ENCODE measurements at places on chromosomes 4 and X.

- DNase-seq: peak; percentile 65
Observed at GRCh38 chr4:80989921-80990544, 40.5 kb upstream of the BMP3 start.

DNA sequence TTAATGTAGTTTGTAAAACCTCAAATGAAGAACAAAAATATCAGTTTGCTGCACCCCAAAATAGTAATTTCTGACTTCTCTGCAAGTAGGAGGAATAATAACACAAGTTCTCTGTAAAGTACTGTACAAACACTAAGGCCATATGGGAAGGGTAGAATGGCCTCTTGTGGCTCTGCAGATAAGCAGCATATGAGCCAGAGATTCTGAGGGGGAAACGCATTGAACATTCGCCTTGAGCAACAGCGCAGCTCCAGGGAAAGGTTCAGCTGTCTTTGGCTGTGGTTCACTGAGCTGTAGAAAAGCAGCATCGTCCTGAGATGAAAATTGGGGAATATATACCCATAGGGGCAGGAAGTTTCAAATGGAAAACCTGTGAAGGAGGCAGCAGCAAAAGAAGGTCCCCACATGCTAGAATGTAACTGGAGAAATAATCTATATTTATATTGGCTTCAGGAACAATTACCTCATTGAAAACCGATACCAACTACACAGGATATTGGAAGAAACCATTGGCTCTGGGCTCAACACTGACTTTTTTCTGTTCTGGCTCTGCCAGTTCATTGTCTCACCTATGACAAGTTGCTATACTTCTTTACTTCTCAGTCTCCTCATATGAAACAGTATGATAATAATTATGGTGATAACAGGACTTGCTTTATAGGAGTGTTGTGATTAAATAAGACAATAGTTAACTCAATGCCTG is 357.6 kb upstream of the CPEB2 start:
- no peak for DNase-seq

- no peak for DNase-seq
Observed at GRCh38 chrX:39667191-39667590, 430.6 kb downstream of the BCOR start.

- no peak for DNase-seq
Observed at GRCh38 chr4:24033626-24034025, 143.8 kb upstream of the PPARGC1A start.

DNA sequence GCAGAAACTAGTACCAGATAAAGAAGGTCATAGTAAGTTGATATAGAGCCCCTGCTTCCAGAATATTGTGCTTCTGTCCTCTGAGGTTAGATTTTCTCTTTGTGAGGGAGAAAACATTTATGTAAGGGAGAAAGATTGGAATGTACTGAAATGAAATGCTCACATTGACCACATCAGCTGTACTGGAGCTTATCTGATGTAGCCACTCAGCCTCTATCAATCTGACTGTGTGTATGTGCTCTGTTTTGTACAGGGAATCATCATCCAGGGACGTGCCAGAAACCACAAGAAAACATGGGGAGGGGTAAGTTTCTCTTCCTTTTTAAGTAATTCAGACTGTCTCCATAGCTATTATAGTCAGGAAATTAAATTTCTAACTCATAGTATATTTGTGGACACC is 56.8 kb downstream of the PRRG1 start:
- DNase-seq: peak; percentile 14

GRCh38 chrX:49291615-49292337 is 11.7 kb upstream of the GAGE10 start:
- peak; percentile 58 for DNase-seq

DNA sequence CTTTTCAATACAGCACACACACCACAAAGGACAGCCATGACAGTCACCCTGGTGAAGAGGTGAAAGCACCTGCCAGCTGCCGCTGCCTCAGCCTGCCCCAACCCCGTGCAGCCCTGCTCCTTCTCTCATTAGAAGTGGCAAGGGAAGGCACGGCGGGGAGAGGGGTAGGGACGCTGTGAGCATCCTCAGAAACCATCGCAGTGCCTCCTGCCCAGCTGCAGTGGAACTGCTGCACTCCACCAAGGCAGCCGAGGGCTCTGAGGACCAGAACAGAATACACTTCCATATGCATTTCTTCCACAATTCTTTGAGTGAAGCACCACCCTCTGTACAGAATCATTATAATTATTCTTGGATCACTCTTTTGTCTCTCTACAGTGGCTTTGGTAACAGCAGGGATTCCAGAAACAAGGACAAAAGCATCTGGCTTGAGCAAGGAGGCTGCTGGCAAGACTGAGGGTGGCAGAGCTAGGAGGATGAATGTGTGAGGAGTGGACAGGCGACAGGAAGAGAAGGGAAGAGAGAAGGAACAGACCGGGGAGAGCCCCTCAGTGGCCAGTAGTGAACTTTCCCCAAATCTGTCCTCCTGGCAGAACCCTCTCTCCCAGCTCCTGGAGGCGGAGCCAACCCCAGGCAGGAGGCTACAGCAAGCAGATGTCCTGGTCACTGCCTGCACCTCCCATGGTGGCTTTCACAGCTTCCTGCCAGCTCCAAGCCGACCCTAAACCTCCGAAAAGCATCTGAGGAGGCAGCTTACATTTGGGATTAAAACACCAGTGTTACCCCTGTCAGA is 73.2 kb downstream of the MTNR1A start:
- DNase-seq: no peak

DNA sequence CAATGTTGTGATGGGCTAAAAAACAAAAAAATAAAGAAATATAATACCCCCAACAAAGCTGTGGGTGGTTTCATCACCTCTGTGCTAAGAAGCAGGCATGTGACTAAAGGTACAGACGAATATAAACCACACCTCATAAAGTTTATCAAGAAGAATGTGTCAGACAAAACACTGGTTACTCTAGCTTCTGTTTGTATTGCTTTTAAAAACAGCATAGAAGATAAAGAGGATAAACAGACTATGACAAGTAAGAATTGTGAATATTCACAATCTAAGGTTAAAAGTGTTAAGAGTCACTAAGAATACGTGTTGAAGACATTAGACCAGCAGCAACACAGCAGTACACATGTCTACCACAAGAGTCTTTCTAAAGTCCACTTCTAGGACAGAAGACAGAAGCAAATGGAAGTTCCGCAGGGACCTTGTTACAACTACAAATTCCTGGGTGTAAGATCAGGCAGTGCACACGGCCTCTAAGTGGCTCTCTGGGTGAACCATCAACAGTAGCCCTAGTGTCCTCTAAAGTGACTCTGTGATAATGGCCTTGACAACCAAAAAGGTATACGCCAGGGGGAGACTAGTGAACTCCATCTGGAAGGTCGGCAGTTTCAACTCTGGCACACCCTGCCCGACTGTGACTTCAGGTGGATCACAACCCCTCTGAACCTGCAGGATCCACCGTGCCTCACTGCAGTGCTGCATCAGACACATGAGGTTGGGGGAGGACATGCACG is 8.3 kb upstream of the FGFBP2 start:
- no peak for DNase-seq

DNA sequence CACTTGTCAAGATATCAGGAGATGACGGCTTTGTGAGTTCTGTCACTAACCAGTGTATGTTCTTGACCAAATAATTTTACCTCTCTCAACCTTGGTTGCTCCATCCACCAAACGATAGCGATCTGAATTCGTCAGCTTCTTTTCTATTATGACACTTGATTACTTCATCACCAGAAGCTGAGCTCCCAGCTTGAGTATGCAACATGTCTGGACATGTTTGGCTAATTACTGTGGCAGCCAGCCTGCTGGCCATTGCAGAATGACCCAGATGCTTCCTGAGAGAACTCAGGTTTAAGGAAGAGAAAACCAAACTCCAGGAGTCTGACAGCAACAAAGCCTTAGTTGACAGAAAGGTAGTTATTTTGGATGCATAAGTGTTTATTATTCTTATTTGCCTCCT is 46.4 kb upstream of the PARM1 start:
- DNase-seq: peak; percentile 28

DNA sequence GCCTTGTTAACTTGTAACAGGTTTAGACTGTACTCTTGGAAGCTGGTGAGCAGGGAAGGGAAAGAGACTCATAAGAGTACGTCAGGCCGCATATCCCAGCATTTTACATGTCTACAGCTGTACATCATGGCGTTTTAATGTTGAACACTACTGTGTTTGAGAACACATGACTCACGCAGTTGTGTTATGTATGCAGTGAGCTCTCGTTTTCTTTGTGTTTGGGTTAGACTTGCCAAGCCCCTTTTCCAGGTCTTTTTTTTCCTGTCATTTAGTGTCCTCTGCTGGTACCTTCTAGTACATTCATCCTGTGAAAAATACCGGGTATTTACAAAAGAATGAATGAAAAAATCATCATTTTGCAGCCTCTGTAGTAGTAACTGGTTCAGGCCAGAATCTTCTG is 35.3 kb downstream of the SMS start:
- peak; percentile 52 for DNase-seq

DNA sequence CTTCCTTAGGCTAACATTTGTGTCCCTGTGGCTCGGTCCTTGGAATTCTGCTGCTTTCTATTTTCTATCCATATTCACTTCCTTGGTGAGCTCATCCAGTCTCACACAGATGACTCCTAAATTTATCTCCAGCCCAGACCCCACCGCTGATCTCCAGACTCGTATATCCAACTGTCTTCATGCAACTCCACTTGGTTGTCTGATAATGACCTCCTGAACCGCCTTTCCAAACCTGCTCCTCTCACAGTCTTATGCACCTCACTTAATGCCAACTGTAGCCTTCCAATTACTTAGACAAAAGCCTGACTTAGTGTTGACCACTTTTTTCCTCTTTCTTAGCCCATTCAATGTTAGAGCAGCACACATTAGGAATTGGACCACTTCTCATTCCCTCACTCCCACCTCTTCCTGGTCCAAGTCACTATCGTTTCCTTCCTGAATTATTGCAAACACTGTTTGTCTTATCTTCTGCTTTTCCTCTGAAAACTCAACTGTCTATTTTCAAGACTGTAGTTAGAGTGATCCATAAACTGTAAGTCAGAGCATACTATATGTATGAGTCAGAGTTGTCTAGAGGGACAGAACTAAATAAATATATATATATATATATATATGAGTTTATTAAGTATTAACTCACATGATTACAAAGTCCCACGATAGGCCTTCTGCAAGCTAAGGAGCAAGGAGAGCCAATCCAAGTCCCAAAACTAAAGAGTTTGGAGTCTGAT is 292.5 kb downstream of the UNC5C start:
- no peak for DNase-seq

DNA sequence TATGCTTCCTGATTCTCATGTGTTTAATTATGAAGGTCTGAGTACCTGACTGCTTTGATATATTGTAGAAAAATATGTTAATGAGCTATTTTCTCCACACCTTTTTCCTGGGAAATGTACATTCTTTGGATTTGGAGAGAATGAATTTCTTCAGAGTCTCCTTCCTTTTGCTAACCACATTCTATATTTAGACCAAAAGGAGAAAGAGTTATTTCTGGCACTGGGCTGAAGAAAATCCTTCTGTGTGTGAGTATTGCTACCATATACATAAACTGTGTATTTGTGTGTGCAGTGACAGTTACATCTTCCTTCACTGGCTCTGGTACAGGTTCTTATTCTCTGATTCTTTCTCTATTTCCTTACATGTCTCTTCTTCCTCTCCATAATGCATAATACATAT is 44.5 kb upstream of the PGRMC2 start:
- peak; percentile 16 for DNase-seq

DNA sequence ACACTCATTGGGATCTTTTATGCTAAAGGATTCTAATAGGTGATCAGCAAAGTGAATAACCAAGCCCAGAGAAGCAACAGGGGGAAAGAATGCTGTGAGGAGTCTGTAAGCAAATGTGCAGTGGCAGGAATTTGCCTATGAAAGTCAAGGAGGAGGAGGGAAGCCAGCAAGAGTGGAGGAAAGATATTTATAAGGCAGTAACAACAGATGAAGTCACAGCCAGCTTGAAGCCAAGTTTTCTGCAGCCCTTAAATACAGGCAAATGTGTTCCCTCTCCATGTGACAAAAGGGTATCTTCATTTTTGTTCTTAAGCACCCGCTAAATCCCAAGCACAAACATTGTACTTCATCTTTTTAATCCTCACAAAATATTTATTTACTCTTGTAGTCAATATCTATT is 275.0 kb upstream of the CLNK start:
- no peak for DNase-seq

- DNase-seq: no peak
Observed at GRCh38 chrX:132742246-132742645, 216.2 kb downstream of the HS6ST2 start.

- DNase-seq: no peak
Observed at GRCh38 chr4:100261346-100261745, 71.1 kb upstream of the DDIT4L start.

DNA sequence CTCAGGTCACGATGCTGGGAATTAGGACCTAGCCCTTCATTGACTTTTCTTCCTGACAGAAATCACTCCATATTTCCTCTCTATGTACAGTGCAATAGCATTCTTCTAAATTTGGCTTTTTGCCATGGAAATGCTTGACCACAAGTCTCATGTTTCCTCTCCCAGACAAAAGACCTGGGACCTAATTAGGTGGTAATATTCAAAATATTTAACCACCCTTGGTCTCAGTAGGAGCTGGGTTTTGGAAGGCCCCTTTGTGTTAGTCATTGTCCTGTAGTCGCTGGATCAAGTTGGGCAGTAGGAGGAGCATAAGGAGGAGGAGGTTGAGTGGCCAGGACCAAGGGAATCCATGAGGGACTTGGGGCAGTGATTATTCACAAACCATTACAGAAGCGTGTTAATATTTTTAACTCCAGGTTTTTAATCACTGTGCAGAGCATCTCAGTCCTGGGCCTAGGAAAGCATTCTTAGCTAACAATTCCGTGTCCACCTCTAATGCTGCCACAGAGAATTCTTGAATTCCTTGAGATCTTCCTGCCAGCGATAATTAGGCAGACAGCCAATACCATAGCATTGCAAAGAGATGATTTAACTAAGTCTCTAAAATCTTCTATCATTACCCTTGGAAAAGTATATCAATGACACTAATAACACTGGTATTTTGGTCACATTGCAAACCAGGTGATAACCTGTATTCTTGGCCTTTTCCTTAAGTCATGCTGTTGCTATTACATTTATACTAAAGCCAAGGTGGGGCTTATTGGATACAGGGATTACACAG is 25.0 kb upstream of the SHROOM4 start:
- DNase-seq: peak; percentile 94
